Peyer's patch (tissue), 4 donors: ENCODE measurements at places on chromosomes 12 and 14. TPM values are rescaled to one million over a fixed set of nuclear protein-coding genes. Genes with fewer than 3 reads are reported as not detected.

DNA sequence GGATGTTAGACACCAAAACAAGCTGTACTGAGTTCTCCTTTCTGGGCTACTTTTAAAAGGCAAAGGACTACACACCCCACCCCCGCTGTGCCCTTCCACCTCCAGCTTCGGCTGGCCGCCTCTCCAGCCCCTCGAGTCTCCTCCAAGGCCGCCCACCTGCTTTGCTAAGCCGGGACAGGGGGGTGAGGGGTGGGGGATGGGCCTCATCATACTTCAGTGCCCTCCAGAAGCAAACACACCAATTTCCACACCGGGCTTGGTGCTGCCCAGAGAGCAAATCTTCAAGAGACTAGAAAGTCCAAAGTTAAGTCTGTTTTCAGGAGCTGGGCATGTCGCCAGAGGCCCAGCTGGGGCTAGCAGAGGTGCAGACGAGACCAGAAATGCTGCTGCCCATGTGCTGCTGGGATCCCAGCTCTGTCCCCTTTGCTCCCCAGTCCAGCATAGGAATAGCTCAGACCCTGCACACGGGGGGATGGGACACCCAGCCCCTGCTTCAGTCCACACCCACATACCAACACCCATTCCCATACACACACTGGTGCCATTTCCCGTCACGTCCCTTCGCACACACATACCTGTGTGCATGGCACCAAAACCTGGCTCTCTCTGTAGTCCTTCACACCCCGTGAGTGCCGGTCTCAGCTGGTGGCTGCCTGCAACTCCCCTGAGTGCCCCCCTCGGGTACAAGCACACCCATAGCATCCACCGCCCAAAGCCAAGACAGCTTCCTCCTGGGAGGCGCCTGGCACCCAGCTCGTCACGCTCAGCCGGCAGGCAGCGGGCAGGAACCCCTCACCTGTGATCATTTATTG, 1.0 kb downstream of the SLC6A12 start:
- H3K4me1 ChIP-seq = no peaks in the 10 kb centered on the region
- DNase-seq = no peak
- H3K4me3 ChIP-seq = no peak overlapping the region
- H3K27me3 ChIP-seq = no peaks in the 10 kb centered on the region

DNA sequence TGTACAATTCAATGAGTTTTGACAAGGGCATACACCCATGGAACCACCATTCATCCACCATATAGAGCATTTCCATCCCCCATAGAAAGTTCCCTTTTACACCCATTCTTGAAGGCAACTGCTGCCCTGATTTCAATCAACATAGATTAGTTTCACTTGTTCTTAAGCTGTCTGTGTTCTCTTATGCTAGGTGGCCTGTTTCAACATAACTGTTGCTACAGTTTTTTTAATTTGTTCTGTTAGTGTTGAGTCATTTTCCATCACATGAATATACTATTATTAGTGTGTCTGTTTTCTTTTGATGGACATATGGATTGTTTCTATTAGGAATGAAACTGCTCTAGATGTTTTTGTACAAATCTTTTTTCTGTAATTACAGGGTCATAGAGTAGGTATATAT, 123.4 kb downstream of the PTPRQ start:
- no peaks in the 10 kb centered on the region for H3K27me3 ChIP-seq
- DNase-seq = no peak
- H3K36me3 ChIP-seq = no peaks in the 10 kb centered on the region
- no peak overlapping the region for H3K4me3 ChIP-seq

DNA sequence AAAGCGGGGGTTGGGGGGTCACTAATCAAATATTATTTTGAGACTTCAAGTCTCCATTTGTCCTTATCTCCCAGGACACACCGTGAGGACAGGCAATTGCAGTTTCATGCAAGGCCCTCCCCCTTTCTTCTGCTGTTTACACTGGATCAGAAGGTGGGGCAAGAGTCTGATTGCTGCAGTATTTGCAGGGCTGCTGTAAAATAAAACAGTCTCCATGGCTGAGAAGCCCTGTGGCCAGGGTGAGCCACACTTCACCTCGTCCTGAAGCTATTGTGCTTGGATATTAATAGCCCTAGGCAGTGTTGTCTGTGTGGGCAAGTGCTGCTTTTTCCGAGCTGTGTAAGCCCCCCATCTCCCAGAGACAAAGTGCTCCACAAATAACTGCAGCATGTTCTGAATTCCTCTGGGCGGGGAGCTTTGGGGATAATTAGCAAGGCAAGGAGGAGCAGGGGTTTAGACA, 187.4 kb upstream of the NTF3 start:
- no peak for DNase-seq
- no peaks in the 10 kb centered on the region for H3K27me3 ChIP-seq
- no peak overlapping the region for H3K27ac ChIP-seq

GRCh38 chr14:94049625-94050023, 23.5 kb downstream of the OTUB2 start:
- no peak overlapping the region for H3K4me3 ChIP-seq
- no peaks in the 10 kb centered on the region for H3K27me3 ChIP-seq
- H3K36me3 ChIP-seq = no peaks in the 10 kb centered on the region
- no peak overlapping the region for H3K27ac ChIP-seq

GRCh38 chr14:74570696-74571095, 41.3 kb downstream of the LTBP2 start:
- no peaks in the 10 kb centered on the region for H3K4me1 ChIP-seq
- H3K27ac ChIP-seq = peak overlapping the region; percentile 59
- DNase-seq = no peak
- H3K4me3 ChIP-seq = no peak overlapping the region

DNA sequence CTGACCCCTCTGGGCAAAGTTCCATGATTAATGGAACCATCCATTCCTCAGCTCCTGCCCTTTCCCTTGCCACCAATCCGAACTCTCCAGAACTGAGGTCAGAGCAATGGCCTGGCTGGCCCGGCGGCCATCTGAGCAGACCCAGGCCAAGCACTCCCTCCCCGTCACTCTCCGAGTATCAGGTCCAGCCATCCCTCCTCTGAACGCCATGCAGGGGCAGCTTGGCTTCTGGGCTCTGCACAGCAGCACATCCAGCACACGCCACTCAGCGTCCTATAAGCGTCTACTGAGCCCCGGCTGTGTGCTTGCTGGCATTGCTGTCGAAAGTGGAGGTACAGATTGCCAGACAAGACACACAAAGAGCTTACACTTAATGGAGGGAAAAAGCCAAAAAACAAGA, 34.3 kb upstream of the VWF start:
- H3K36me3 ChIP-seq = no peaks in the 10 kb centered on the region
- no peak overlapping the region for H3K4me3 ChIP-seq
- no peak overlapping the region for H3K27ac ChIP-seq
- DNase-seq = no peak
- no peaks in the 10 kb centered on the region for H3K4me1 ChIP-seq
- H3K27me3 ChIP-seq = no peaks in the 10 kb centered on the region

GRCh38 chr12:15829949-15830348, 40.8 kb upstream of the EPS8 start:
- no peaks in the 10 kb centered on the region for H3K4me1 ChIP-seq
- DNase-seq = no peak
- H3K27me3 ChIP-seq = no peaks in the 10 kb centered on the region
- H3K4me3 ChIP-seq = no peak overlapping the region

- no peaks in the 10 kb centered on the region for H3K36me3 ChIP-seq
- DNase-seq = no peak
- H3K27ac ChIP-seq = no peak overlapping the region
- H3K4me3 ChIP-seq = no peak overlapping the region
- H3K27me3 ChIP-seq = no peaks in the 10 kb centered on the region
- no peaks in the 10 kb centered on the region for H3K4me1 ChIP-seq
Measured at GRCh38 chr14:103372552-103373304, 12.5 kb upstream of the MARK3 start.

DNA sequence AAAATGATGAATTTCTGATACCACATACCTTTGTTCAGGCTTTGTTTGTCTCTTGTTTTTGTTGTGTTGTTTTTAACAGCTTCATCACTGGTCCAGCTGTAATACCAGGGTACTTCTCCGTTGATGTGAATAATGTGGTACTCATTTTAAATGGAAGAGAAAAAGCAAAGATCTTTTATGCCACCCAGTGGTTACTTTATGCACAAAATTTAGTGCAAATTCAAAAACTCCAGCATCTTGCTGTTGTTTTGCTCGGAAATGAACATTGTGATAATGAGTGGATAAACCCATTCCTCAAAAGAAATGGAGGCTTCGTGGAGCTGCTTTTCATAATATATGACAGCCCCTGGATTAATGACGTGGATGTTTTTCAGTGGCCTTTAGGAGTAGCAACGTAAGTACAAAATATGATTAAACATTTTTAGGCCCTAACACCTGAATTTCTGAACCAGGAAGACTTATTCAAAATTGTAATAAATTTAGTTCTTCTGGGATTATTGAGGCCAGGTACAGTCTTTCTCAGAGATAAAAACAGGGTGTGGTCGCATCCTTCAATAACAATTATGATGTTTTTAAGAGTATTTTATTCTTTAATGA, 22.4 kb downstream of the RXYLT1 start:
- no peak overlapping the region for H3K4me3 ChIP-seq
- H3K27me3 ChIP-seq = no peaks in the 10 kb centered on the region
- no peaks in the 10 kb centered on the region for H3K36me3 ChIP-seq
- H3K27ac ChIP-seq = no peak overlapping the region
- no peak for DNase-seq

DNA sequence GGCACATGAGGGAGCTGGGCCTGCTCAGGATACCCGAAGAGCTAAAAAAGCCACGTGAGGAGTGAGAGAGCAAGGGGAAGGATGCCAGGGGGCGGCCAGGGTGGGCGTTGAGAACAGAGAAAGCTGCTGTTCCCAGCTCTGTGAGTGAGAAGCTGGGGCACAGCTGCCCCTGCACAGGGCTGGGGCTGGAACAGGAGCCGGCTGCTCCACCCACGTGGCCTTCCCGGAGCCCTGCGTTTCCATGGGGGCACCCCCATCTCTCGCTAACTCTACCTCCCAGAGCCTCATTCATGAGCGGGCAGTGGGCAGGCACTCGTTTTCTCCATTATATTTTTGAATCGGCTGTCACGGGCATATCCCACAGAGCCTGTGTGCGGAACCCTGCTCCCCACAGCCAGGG, 42.7 kb downstream of the RFLNA start:
- H3K36me3 ChIP-seq = no peaks in the 10 kb centered on the region
- no peak overlapping the region for H3K27ac ChIP-seq
- no peak for DNase-seq
- no peaks in the 10 kb centered on the region for H3K27me3 ChIP-seq
- H3K4me1 ChIP-seq = no peaks in the 10 kb centered on the region

GRCh38 chr14:50055461-50056228, 60.7 kb downstream of the VCPKMT start:
- H3K36me3 ChIP-seq = no peaks in the 10 kb centered on the region
- H3K27me3 ChIP-seq = no peaks in the 10 kb centered on the region
- H3K4me3 ChIP-seq = no peak overlapping the region
- no peak overlapping the region for H3K27ac ChIP-seq
- peaks cover 3% of the 10 kb centered on the region for H3K4me1 ChIP-seq

GRCh38 chr12:2841056-2841650, 6.3 kb upstream of the NRIP2 start:
- no peak overlapping the region for H3K27ac ChIP-seq
- no peak overlapping the region for H3K4me3 ChIP-seq
- H3K36me3 ChIP-seq = no peaks in the 10 kb centered on the region
- H3K4me1 ChIP-seq = no peaks in the 10 kb centered on the region
- DNase-seq = no peak

DNA sequence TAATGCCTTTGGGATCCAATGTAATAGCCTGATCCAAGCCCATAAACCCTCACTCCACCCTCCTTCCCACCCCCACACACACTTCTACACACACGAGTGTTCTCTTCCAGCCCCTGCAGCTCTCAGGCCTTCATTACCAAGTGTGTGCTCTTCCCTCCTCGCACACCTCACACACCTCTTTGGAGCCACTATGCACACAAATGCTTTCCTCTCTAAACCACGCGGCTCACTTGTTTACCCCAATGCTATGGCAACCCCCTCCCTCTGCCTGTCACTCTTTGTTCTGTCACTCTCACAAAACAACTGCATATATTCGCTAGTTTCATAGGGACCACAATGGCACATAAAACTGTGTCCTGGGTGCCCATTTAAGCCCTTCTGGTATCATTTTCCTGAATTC, 35.1 kb downstream of the PPP2R5E start:
- no peak overlapping the region for H3K27ac ChIP-seq
- H3K4me3 ChIP-seq = no peak overlapping the region
- H3K27me3 ChIP-seq = no peaks in the 10 kb centered on the region
- H3K4me1 ChIP-seq = no peaks in the 10 kb centered on the region

- no peak for DNase-seq
- H3K27me3 ChIP-seq = no peaks in the 10 kb centered on the region
- H3K27ac ChIP-seq = no peak overlapping the region
- no peaks in the 10 kb centered on the region for H3K36me3 ChIP-seq
- no peaks in the 10 kb centered on the region for H3K4me1 ChIP-seq
Measured at GRCh38 chr12:34333337-34333736, 311.0 kb downstream of the ALG10 start.

DNA sequence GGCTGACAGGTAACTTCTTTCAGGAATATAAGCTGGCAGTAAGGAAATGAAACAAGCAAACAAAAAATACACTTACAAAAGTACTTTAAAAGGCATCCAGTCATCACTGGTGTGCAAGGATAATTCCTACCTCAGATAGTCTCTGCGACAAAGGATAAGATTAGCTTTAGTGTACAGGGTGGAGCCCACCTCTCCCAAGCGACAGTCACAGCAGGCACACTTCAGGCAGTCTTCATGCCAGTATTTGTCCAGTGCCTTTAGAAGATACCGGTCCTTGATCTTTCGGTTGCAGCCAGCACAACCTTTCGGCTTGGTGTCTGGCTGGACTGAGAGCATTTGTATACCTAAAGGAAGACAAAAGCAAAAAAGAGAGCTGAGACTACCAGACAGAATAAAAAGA, 5.4 kb downstream of the LMO3 start:
- H3K4me1 ChIP-seq = no peaks in the 10 kb centered on the region
- no peak for DNase-seq
- no peak overlapping the region for H3K4me3 ChIP-seq
- no peak overlapping the region for H3K27ac ChIP-seq
- H3K36me3 ChIP-seq = no peaks in the 10 kb centered on the region

DNA sequence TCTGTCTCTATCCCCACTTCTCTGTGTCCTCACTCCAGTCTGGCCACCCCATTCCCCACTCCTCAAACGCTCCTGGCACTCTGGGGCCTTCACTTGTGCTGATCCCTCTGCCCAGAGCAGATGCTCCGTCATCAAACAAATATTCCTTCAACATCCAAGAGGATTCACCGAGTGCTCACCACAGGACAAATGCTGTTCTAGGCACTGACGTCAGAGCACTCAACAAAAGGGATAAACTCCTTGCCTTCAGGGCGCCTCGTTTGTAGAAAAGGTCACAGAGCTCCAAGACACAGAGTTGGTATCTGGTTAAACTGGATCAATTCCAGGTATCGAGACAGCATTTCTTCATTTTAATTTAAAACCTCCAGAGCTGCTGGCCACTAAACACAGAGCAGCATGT, 35.3 kb downstream of the PSMC1 start:
- H3K4me3 ChIP-seq = no peak overlapping the region
- no peaks in the 10 kb centered on the region for H3K4me1 ChIP-seq
- H3K27me3 ChIP-seq = no peaks in the 10 kb centered on the region
- H3K36me3 ChIP-seq = peaks cover 81% of the 10 kb centered on the region
- DNase-seq = no peak

BBS10 gene
- 5.2 TPM for total RNA-seq

LYZ gene
- total RNA-seq = 83.4 TPM

UNG gene
- total RNA-seq = 58.6 TPM

TAS2R42 gene
- not detected for total RNA-seq

OR10G3 gene
- total RNA-seq = not detected
